HL-60 (cell line): ENCODE measurements at places on chromosomes 16 and 17.

GRCh38 chr17:77160875-77161530 is 20.2 kb downstream of the SEC14L1 start:
- no peak for DNase-seq

GRCh38 chr16:7504844-7505243 is 172.2 kb downstream of the RBFOX1 start:
- DNase-seq, result no peak

DNA sequence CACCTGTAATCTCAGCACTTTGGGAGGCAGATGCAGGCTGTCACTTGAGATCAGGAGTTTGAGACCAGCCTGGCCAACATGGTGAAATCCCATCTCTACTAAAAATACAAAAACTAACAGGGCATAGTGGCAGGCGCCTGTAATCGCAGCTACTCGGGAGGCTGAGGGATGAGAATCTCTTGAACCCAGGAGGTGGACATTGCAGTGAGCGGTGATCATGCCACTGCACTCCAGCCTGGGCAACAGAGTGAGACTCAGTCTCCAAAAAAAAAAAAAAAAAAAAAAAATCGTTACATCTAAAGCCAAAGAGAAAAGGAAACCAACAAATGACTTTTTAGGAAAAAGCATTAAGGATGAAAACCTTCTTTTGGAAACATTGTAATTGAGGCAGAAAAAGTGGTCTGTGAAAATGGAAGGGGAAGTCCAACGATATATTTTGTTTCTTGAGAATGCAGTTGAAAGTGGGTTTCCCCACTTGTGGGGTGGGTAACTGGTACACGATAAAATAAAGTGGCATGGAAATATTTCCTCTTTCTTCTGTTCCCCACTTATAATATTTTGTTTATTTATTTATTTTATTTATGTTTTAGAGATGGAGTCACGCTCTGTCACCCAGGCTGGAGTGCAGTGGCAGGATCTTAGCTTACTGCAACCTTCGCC is 2.6 kb downstream of the SNX29 start:
- no peak for DNase-seq

- no peak for DNase-seq
Observed at GRCh38 chr16:1923299-1924034, 5.3 kb upstream of the HS3ST6 start.

GRCh38 chr17:8062807-8063483 is 24.1 kb downstream of the ALOX15B start:
- no peak for DNase-seq

DNA sequence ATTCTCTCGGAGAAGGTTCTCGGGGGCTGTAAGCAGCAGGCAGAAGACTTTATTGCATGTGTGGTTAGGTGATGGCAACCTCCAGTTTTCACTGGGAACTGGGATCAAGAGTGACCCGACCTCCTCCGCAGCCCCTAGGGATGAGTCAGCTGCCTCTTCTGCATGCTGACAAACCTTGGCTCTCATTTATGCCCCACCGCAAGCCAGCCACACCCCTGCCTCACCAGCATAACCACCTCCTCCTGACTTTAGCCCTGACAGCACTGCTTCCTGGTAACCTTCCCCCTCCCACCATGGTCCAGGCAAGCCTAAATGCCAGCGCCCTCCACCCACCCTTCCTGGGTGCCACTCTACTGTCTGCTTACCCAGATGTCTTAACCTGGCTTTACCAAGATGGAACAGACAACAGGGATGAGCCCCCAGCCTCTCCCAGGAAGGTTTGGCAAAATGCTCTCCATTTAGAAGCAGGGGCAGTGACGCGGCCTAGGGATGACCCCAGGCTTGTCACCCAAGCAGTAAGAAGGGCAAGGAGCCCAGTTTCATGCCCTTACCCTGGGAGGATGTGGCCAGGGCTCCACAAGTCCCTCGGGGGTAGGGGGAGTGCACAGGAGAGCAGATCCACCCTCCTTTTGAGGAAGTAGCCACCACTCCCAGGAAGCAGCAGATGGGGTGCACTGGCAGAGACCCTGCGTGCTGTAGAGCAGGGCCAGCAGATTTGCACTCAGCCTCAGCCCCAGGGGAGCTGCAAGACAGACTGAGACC is 73.5 kb downstream of the GOSR1 start:
- DNase-seq, result peak; percentile 77

DNA sequence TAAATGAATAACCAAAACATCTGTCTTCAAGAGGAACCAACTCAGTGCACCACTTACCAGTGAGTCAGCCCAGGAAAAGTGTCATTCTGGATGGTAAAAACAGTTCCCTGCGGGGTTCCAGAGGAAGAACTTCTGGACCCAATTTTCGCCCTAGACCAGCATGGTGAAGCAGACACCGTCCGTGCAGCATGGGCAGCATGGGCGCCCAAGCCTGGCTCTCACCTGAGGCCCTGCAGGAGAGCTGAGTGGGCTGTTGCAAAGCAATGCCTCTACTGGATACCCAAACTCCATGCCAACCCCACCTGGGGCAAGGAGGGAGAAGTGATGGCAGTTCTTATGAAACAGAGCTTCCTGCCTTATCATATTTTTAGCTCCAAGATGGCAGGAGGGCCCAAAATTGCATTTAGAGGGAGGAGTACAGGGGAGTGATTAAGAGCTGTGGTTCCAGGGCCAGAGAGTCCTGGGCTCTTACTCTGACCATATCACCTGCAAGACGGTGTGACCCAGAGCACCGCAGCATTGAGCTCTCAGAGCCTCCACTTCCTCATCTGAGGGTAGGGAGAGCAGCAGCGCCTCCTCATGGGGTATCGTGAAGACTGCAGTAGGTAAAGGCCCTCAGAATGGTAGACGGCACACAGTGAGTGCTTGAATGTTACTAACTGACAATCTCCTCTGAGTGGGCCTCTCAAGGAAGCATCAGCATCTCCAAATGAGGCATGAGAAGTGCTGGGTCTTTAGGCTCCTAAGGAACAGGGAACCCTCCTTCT is 16.6 kb upstream of the INPP5K start:
- DNase-seq, result no peak

- DNase-seq, result no peak
Observed at GRCh38 chr17:73616120-73616872, 27.9 kb downstream of the SDK2 start.

GRCh38 chr16:80210787-80211186 is 330.0 kb upstream of the DYNLRB2 start:
- DNase-seq, result no peak

DNA sequence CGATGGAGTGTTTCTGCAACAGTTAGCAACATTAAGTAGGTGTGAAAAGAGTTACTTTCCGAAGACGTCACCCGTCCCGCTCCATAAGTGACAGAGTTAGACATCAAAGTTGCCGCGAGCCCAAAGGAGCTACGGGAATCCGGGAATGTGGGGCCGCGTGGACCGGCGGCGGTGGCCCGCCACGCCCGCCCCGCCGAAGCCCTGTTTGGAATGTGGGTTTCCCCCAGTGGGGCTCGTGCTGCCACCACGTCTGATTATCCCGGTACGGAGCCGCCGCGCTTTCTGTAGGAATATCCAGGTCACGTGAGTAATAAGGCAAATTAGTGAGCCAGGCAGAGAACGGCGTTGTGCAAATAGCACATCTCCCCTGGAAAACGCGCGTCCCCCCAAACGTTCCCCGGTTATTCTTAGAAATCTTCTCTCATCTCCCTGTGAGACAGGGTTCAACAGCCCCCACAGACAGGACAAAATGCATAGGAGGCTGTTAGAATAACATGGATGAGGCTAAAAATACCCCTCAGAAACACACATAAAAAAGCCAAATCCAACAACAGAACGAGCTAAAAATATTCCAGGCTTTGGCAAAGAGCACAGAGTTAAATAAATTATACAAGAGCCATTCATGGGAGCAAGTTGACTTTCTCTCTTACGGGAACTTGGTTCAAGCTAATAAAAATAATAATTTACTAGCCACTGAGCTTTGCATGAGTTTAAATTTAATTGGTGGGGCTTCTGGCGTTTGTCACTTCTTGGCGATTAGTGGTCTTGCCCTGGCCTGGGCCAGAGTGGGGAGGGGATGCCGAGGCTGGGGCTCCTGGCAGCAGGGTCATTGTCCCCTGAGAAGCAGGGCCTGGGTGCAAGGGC is 8.6 kb downstream of the BAHCC1 start:
- DNase-seq, result no peak

- DNase-seq, result no peak
Observed at GRCh38 chr16:30721606-30722005, 22.6 kb downstream of the SRCAP start.

GRCh38 chr17:3927628-3928340 is 11.5 kb upstream of the P2RX1 start:
- no peak for DNase-seq

- DNase-seq, result no peak
Observed at GRCh38 chr17:31702041-31702440, 157.0 kb downstream of the COPRS start.

DNA sequence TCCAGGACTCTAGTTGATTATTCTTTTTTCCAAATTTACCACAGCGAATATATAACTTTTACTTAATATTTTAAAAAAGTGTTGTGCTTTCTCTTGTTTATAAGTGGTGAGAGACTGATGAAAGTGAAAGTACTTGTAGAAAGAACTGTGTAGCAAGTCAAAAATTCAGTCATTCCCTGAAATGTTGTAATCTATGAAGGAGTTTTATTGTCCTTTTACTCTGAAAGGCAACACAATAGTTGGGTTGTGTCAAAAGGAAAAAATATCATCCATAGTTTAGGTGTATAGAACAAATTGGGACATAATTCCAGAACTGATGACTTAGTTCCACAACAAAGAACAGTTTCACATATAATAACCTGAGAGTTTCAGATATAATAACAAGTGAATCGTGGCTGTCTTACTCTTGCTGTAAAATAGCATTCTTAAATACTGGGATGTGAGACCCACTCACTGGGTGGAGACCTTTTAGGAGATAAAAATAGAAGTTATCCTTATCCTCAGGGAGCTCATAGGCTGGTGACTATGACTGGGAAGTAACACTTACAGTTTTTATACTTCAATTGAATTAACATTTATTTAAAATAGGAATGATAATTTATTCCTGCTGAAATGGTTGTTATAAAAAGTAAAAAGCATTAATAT is 20.6 kb downstream of the CYB5B start:
- DNase-seq, result no peak

DNA sequence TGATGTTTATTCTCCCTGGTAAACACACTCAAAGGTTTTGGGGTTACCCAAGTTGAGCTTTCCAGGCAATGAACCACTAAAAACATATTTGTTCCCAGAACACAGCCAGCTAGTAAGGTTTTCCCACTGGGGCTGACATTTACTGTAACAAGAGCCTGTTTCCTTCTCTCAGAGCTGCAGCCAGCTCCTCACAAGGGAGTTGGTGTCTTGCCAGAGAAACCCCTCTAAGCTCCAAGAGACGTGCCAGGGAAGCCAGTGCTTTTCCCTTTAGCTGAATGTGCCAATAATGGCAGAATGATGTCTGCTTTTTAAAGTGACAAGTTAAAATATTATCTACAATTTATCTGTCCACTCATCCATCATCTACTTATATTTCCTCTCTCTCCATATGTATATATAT is 170.8 kb upstream of the RBFOX1 start:
- no peak for DNase-seq

- no peak for DNase-seq
Observed at GRCh38 chr17:77478281-77478680, 337.5 kb downstream of the SEC14L1 start.

GRCh38 chr16:88503771-88504488 is 50.9 kb downstream of the ZFPM1 start:
- DNase-seq, result no peak

GRCh38 chr17:73703192-73703591 is 58.9 kb upstream of the SDK2 start:
- DNase-seq, result no peak

DNA sequence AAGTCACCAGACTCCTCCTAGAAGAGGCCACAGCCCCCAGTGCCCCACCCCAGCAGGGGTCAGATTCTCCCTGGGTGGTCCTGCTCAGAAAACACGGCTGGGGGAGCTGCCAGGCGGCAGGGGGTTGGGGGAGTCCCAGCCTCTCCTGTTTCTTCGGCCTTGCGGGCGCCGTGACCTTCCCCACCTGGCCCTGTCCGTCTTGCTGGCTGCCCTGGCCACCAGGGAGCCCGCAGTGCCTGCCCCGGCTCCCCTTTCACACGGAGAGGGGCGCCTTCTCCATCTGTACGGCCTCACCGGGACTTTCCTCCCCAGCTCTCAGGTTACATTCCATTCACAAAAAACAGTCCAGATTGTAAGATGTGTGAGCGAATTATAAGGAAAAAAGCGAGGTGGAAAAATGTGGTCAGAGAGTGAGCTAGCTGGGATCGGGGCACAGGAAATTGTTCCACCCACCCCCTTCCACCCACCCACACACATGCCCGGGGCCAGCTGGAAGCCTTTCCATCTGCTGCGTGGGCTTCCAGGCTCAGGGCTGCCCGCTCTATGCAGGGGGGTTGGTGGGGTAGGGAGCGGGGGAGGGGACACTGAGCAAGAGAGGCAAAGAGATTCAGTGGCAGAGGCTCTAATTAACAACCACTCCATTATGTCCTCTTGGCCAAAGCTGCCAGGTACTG is 14.6 kb upstream of the CIBAR2 start:
- DNase-seq, result no peak

- DNase-seq, result no peak
Observed at GRCh38 chr16:75343941-75344340, 89.4 kb downstream of the CFDP1 start.

- no peak for DNase-seq
Observed at GRCh38 chr17:75695141-75695829, 26.0 kb upstream of the ITGB4 start.

DNA sequence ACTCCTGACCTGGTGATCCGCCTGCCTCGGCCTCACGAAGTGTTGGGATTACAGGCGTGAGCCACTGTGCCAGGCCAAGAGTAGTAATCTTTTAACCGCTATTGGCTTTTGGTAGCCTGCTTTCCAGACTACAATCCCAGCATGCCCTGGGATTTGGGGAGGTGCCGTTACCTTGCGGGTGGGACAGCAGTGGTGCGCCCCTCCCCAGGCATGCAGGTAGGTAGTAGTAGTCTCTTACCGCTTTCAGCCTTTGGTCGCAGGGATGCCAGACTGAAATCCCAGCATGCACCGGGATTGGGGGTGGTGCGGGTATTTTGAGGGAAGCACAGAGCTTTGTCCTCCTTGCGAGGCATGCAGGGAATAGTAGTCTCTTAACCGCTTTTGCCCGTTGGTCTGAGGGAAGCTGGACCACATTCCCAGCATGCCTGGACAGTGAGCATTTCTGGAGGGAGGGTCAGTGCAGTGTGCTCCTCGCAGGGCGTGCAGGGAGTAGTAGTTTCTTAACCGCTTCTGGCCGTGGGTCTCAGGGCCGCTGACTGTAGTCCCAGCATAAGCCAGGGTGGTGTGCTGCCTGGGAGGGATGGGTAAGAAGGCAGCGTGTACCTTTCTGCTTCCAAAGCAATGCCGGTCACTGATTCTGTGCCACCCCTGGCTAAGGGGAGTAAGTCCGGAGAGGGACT is 1686.8 kb downstream of the TP53TG3F start:
- no peak for DNase-seq
